ENCODE measurements at places on chromosomes 12 and 14.

GRCh38 chr12:100624571-100624970 lies 51.1 kb downstream of the GAS2L3 start:
- DNase-seq, result no peak

DNA sequence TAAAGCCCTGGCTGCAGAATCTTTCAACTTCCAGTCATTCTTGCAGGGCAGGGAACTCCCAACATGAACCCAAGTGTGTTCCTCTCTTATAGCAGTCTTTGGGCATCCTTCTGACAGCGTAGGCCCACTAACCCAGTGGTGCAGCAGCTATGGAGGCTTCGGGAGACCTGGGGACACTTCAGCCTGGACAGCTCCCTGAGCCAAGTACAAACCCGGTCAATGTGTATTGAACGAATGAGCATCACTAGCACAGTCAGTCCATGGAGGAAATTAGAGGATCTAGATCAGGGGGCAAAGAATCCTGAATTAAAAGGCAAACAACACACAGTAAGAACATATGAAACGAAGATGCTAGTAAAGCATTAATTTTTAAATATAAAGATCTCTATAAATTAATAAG lies 41.8 kb downstream of the KIAA0586 start:
- no peak for DNase-seq

DNA sequence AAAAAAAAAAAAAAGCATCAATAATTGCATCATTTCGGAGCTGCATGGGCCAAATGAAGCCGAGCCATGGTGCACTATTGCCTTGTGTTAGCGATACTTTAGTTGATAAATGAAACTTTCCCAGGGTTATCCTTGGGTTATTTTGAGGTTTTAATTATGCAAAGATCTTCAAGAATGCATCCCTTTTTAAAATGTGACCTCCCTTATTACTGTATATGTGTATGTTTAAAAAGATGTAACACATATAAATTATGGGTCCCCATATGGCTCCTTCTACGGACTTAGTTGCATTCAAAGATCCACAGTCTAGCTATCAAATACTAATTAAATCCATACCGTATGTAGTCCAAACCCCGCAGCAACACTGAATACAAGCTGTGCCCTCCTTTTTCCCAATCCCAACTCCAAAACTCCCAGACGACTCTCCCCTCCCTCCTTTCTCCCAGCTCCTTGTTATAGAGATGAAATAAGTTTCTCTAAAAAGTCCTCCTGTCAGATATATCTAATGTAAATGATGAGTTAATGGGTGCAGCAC lies 129.3 kb upstream of the MAP1LC3B2 start:
- DNase-seq, result no peak

DNA sequence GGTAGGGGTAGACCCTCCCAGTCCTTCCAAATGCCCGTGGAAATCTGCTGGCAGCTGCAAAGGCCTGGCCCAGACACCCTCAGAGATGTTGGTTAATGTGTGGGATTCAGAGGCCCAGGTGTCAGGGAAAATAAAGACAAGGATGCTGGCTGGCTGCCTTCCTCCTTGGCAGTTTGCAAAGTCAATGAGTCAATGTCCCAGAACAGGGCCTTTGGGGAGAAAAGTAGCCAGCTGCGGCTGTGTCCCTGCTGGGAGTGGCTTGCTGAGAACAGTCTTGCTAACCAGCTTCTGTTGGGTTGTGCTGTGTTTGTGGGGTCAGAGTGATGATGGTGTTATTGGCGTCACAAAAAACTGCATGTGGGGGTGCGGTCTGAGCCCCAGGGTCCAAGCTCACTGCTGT lies 29.2 kb downstream of the GLRX5 start:
- no peak for DNase-seq

DNA sequence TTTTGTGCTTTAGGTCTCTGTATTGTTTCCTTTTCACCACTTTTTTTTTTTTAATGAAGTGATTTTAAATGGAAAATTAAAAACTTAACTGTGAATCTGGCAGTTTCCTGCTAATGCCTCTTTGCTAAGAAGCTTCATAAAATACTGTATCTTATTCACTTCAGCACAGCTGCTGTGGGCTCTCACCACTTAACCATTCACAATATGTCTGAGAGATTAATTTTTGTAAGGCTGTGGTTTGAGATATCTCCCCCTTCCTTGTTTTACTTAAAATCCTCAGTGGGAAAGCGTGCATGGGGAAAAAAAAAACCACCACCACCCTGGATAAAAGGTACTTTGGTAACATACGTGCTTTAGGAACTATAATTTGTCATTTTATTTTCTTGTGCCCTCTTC lies 115.9 kb downstream of the ETV6 start:
- peak; percentile 64 for DNase-seq
